IMR-90 (cell line): ENCODE measurements at places on chromosomes 16 and 17.
A peak's percentile ranks its signal among the peaks of the same experiment; 100 is the strongest.

DNA sequence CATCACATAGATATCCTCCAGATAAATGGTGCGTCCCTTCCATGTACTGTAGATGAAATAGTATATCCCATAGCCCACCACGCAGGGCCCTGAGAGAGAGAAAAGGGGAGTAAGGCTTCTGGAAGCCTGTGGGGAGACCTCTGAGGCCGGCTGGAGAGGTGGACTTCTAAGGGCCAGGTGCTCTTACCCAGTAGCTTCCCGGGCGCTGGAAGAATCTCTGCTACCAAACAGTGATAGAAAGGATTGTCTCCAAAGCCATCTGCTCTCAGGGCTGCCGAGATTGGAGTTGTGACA, 718 bp downstream of the SAT2 start:
- no peak for DNase-seq

GRCh38 chr16:30924076-30924912, 922 bp downstream of the FBXL19 start:
- no peak for DNase-seq

DNA sequence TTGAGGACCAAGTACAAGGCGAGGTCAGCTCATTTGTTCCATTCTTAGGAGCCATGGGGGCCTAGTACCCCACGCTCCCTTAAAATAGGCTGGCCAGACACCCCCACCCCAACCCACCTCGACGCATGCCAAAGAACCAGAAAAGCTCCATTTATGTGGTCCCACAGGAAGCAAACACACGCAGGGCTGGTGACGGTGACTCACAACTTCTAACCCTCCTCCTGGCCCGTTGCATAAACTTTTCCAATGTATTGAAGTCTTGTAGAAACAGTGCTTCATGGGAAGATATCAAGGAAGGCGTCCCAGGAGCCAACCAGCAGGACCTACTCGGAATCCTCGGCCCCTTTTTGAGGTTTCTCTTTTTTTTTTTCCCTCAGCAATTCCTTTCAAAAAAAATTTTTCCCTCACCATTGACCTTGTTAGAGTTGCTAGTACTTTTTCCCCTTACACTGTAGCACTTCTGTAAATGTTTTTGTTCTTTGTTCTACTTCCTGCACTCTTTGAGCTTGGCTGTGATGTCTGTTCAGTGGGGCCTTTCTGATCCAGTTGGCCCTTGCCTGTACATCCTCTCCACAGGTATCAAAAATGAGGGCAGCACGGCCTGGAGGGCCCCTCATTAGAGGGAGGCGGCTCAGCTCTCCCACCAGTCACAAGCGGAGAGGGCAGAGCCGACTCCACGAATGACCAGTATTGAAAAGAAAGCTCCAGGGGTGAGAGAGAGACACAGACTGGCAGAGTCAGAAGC, 208.3 kb downstream of the RGS9 start:
- no peak for DNase-seq

GRCh38 chr16:50683689-50684374, 2.7 kb upstream of the SNX20 start:
- DNase-seq: no peak

- DNase-seq: peak; percentile 22
Measured at GRCh38 chr17:46175891-46176290, 17.3 kb downstream of the KANSL1 start.

GRCh38 chr17:37527249-37527851, 37.7 kb downstream of the DUSP14 start:
- DNase-seq: peak; percentile 70

DNA sequence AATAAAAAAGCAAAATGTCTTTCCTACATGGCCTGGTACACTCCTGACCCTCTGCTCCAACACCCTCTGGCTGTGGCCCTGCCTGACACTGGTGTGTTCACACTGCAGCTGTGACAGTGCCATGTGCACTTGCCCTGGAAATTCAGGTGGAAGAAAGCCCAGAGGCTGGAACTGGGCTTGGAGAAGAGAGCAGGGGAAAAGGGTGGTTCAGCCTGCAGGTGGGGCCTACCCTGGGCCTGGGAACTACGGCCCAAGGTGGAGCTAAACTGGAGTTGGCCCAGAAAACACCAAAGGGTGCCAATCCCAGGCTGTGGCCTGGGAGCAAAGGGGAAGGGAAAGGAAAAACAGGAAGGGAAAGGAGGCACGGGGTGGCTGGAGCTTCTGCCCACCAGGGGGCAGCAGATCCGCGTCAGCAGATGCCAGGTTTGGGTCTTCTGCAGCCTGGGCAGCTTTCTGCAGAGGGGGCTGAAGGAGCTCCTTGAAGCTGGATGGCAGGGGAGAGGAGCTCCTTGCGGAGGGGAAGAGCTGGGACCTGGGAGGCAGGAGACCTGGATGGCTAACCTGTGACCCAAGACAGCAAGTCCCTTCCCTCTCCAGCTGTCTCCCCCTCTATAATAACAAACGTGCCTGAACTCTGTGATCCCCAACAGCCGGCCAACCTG, 15.4 kb upstream of the CTCF start:
- DNase-seq: peak; percentile 57

- peak; percentile 68 for DNase-seq
Measured at GRCh38 chr16:83733301-83733700, 74.5 kb upstream of the HSBP1 start.

- DNase-seq: no peak
Measured at GRCh38 chr16:582614-583331, 7.1 kb upstream of the RAB40C start.

DNA sequence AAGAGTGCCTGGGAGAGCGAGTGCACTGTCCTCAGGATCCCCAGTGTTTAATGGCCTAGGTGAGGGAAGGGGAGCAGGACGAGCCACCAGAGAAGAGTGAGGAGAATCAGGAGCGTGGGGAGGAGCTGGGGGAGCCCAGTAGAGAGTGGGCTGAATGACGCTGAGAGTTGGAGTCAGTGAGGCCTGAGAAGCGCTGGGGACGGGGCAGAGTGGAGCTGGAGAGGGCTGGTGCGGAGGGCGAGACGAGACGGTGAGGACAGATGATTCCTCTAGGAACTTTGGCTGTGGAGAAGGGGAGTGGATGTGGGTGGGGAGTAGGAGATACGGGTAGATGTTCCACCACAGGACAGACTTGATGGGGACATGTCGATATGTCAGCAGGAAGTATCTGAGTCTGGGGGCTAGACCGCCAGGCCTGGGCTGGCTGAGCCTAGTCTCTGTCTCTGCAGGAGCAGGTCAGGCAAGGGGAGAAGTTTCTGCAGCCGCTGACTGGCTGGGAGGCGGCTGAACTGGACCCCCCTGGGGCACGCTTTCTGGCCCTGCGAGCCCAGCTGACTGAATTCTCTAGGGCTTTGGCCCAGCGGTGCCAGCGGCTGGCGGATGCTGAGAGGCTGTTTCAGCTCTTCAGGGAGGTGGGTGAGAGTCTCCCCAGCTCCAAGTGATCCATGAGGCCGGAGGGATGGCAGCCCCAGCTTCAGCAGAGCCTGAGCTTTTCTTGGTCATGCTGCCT, 4.7 kb downstream of the PLEKHG4 start:
- no peak for DNase-seq

GRCh38 chr17:28357061-28357900, at the start of gene POLDIP2:
POLDIP2 (minus strand) TSS chr17:28357527; CDS start chr17:28357448, 79 bp downstream.
- DNase-seq: peak; percentile 92

- peak; percentile 24 for DNase-seq
Measured at GRCh38 chr17:73255671-73256181, 6.0 kb downstream of the CPSF4L start.
